ENCODE measurements at places on chromosomes 2 and 18.

DNA sequence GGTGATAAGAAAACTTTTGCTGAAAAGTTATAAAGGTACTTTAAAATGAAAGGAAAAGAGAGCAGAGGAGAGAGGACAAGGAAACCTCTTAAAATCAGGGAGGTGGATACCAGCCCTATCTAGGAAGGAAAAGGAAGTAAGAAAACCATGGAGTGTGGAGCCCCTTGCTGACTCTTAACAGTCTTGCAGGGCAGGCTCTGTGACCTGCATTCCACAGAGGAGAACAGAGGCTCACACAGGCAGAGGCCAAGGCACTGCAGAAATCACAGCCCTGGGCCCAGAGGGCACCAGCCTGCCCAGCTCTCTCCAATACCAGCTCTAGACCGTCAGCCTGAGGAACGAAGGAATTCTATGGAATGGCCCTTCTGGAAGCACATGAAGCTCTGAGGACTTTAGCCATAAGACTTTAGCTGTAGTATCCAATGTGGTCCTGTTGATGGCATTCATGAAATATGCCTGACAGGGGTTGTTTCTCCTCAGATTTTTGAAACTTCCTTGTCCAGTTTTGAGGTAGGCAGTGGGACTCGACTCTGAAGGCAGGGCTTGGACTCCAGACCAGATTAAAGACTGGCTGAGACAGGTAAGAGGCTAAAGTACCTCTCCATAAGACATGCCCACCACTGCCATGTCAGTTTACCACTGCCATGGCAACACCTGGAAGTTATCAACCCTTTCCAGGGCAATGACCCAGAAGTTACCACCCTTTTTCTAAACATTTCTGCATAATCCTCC, 216.3 kb downstream of the ANAPC1 start:
- peak; percentile 86 for DNase-seq

- DNase-seq, result peak; percentile 18
Measured at GRCh38 chr18:29449424-29449823, 1272.5 kb upstream of the CDH2 start.

DNA sequence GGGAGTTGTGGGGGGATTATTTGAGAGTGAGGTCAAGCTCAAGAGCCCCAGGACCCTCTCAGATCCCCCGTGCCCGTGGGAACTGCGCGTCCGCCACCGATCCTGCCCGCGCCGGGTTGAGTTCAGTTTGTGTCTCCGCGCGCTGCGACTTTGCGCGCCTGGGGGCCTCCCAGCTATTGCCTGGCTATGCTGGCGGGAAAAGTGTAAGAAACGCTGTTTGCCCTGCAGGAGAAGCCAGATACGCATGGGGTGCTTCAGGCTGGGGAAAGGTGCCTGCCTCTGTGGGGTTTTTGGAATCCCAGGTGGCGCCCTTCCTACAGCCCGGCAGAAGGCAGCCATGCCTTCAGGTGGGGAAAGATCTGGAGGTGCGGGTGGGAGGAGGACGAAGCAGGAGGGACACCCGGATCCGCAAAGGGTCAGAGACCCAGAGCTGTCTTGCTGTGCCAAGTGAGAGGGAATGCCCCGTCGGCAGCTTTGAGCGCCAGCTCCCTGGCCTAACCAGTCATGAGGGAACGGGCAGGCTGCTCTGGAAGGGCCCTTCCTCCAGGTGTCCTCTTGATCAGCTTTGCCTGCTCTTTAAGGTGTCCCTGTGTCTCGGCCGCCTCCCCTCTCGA, 22.5 kb downstream of the TEX44 start:
- no peak for DNase-seq

DNA sequence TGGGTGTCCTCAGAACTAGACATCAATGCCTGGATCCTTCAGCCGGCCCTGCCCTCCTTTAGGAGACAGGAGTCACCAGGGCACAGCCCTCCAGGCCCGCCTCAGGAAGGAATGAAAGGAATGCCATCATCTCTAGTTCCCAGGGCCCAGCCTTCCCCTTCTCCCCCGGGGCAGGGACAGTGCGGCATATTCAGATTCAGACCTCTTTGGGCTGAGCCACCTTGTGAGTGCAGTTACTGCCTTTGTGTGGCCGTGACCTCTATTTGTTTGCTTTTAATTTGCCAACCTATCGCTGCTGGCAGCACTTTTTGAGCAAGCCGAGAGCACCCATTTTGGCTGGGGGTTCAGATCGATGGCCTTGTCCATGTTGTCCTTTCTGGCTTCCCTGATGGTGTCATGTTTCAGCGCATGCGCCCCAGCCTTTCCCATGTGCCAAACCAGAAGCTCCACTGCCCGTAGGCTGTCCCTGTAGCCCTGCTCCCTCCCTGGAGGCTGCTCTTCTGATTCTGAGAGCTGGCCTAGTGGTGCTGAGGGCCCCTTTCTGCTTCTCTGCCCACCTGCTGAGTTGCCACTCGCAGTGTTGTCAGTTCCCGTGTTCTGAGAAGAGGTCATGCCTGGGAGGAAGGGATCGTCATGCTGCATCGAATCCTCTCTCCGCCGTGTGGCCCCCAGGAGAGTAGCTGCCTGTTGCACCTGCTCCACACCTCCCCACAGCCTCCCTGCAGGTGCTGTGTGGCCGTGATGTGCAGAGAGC, 10.9 kb downstream of the ANKRD23 start:
- DNase-seq, result no peak

DNA sequence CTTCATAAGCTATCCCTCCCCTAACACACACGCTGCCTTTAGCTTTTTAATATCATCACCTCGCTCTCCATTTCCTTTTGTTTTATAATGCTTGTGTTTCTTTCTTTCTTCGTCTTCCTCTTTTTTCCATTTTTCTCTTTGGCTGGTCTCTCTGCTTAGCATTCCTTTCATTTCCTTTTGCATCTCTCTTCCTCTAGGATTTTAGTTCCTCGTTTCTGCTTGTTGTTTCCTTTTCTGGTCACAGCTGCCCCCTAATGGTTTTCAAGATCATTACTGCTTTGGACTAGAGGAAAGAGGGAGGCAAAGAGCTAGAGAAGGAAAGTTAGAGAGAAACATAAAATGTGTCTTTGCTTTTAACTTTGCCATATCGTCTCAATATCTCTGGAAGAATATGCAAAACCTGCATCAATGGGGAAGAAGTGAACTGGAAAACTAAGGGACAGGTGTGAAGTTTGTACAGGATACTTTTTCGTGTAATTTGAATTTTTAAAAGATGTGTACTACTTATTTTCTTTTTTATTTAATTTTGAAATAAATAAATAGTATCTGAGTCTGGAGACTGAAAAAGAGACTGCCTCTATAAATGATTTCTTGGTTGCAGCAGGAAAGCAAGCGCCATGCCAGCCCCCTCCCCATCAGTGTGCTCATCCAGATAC, 6.3 kb upstream of the NRP2 start:
- DNase-seq, result peak; percentile 77

- DNase-seq, result no peak
Measured at GRCh38 chr18:34701911-34702310, 8.2 kb upstream of the DTNA start.

All from GM23248 (cell line).